HL-60 (cell line): ENCODE measurements at places on chromosomes 16 and 17.
A peak's percentile ranks its signal among the peaks of the same experiment; 100 is the strongest.

DNA sequence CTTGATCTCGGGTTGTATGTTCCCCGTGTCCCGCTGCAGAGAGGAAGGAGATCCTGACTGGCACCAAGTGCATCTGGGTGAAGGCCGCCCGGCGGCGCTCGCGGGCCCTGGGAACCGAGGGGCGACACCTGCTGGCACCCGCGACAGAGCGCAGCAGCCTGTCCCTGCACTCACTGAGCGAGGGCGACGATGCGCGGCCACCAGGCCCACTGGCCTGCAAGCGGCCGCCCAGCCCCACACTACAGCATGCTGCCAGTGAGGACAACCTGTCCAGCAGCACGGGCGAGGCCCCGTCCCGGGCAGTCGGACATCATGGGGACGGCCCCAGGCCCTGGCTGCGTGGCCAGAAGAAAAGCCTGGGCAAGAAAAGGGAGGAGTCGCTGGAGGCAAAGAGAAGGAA, 7.5 kb downstream of the BTBD17 start:
- peak; percentile 64 for DNase-seq

- DNase-seq, result no peak
Observed at GRCh38 chr16:67844497-67844896, 2.2 kb upstream of the NUTF2 start.

GRCh38 chr17:28199115-28199514, 119.9 kb upstream of the TMEM97 start:
- DNase-seq, result peak; percentile 27

GRCh38 chr16:49562228-49562627, 188.6 kb downstream of the C16orf78 start:
- no peak for DNase-seq

DNA sequence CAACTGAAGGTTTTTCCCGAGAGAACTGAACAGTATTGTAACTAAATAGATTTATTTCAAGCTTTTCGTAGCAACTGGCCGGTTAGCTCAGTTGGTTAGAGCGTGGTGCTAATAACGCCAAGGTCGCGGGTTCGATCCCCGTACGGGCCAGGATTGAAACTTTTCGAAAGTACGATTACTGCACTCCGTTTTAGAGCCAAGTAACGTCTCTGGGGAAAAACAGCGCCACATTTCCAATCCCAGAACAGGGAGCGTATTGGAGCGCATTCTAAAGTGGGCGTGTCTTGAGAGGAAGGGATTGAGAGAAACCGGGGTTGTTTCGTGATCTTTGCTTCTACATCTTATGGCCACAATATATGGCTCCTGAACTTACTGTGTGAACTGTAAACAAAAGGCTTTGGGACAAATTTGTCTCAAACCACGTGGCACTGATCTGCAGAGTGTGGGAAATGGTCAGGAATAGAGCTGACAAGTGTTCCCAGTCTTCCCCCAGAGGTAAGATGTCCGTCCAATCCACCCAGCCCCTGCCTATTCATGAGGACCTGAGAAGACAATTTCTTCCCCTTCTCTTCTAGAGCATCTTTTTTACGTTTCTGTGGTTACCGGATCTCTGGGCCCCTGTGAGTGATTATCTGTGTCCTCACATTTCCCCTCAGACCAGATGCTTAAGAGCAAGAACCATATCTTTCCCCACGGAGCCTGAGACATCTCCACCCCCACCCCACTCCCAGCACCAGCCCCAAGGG, 2.3 kb downstream of the BORCS6 start:
- DNase-seq, result peak; percentile 75

DNA sequence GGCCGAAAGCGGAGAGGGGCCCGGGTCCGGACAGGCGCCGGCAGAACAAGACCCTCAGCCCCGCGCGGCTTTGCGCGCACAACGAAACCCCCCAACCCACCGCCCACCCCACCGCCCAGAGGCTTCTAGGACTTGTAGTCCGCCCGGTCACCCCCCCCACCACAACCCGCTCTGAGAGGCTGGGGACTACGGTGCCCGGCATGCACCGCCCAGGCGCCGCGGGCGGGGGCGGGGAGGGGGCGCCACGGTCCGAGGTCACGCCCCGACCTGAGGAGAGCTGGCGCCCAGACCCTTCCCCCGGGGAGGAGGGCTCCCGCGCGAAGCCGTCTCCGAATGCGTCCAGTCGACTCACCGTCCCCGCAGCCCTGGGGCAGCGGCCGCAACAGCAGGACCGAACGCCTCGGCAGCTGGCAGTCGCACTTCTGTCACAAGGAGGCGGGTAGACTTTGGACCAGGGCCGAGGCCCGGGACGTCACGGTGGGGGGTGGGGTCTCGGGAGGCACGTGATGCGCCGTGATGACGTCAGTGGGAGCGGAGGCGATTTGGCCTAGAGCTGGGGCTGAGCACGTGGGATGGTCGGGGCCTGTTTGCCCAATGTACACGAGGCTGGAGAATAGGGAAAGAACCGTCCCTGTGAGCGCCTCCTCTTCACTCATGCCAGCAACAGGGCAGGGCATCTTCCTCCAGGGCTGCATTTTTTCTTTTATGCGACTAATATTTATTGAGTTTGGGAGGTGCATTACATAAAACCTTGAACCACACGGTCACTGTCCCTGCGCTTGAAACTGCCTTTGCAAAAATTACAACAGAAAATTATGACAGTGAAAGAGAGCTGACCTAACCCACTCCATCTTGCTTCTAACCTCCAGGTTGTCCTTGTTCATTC, at the start of gene CDIP1:
Gene CDIP1, minus strand, starts transcription at position 424 of the 886 bp plus-strand sequence. CDS start 24,643 bp downstream, outside the sequence.
- peak; percentile 92 for DNase-seq

DNA sequence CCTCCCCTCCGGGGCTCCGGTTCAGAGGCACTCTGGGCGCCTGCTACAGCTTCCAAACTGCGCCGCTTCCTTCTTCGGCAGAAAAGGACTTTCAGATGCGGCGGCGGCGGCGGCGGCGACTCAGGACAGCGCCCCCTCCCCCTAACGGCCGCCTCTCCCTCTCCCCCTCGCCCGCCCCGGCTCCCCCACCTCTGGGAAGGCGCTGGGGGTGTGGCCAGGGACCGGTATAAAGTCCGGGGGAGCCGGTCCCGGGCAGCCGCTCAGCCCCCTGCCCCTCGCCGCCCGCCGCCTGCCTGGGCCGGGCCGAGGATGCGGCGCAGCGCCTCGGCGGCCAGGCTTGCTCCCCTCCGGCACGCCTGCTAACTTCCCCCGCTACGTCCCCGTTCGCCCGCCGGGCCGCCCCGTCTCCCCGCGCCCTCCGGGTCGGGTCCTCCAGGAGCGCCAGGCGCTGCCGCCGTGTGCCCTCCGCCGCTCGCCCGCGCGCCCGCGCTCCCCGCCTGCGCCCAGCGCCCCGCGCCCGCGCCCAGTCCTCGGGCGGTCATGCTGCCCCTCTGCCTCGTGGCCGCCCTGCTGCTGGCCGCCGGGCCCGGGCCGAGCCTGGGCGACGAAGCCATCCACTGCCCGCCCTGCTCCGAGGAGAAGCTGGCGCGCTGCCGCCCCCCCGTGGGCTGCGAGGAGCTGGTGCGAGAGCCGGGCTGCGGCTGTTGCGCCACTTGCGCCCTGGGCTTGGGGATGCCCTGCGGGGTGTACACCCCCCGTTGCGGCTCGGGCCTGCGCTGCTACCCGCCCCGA, at the start of gene IGFBP4:
Gene IGFBP4, plus strand, starts transcription at position 255 of the 792 bp plus-strand sequence. Its CDS starts 286 bp downstream, at position 541.
- DNase-seq, result peak; percentile 51

GRCh38 chr17:30376621-30377452, 1.9 kb upstream of the CPD start:
- peak; percentile 28 for DNase-seq

- peak; percentile 99 for DNase-seq
Observed at GRCh38 chr17:58330997-58331814, 2.6 kb upstream of the TSPOAP1 start.

GRCh38 chr16:82750068-82750467, 123.3 kb downstream of the CDH13 start:
- no peak for DNase-seq

DNA sequence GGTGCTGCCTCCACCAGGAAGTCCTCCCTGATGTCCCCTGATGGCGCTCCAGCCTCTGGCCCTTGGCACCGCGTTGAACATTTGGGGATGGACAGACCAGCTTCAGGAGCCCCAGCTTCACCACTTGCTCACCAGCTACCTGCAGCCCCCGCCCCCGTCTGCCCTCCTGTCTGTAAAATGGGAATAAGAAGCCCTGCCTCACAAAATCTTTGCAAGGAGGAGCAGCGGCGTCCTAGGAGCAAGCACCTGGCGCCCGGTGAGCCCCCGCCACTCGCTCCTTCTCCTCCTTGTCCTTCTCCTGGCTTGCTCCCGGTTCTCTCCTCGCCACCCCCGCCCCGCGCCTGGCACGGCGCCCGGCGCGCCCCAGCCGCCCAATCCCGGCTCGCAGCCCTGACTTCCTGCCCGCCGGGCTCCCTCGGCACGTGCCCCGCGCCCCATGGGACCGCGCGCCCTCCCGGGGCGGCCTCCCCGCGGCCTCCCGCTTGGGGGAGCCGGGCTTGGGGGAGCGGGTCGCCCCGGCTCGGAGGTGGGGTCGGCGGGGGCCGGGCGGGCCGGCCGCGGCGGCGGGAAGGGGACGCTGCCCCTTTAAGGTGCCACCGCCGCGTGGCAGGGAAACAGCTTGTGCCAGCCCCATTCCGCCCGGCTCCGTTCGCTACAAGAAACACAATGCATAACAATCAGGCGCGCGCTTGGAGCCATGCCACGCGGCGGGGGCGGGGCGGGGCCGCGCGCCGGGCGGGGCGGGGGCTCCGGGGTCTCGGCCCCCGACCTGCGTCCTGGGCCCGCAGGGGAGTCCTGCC, 9.1 kb upstream of the PPP1R1B start:
- DNase-seq, result peak; percentile 59

GRCh38 chr17:50575581-50576210, 15.2 kb downstream of the CACNA1G start:
- no peak for DNase-seq

DNA sequence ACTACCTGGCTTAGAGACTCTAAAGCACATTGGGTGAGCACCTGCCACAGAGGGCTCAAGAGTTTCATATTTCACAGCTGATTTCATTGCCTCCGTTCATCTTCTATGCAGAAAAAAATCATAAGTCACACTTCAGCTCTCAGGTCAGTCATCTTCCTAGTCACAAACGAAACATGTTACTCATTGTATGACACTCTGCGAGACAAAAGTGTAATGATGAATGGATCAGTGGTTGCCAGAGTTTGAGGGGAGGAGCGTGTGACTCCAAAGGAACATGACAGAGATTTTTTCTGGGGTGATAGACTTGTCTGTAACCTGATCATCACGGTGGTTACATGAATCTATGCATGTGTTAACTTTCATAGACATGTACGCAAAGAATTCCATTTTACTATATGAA, 195.2 kb upstream of the CNTNAP4 start:
- DNase-seq, result no peak

GRCh38 chr17:79464318-79465010, 146.4 kb downstream of the RBFOX3 start:
- DNase-seq, result no peak

GRCh38 chr16:85628645-85629044, 15.5 kb downstream of the GSE1 start:
- DNase-seq, result no peak

- no peak for DNase-seq
Observed at GRCh38 chr16:13118091-13118490, 216.7 kb downstream of the SHISA9 start.

- DNase-seq, result no peak
Observed at GRCh38 chr16:11665071-11665491, 3.2 kb upstream of the SNN start.

DNA sequence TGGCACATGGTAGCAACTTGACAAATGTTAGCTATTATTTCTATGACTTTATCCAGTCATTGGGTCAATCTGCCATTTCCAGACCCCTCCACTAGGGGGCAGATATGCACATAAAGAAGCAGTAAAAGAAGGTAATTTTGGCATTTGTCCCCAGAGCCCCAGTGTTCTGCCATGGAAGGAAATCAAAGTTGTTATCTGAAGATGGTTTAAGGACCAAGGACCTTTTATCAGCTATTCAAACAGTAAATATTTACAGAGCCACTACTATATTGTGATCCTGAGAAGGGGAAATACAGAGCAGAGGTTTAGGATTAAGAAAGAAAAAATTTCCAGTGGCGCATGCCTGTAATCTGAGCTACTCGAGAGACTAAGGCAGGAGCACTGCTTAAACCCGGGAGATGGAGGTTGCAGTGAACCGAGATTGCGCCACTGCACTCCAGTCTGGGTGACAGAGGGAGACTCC, 20.0 kb downstream of the TRAF4 start:
- peak; percentile 79 for DNase-seq

GRCh38 chr16:62568926-62569325, 532.7 kb upstream of the CDH8 start:
- no peak for DNase-seq

DNA sequence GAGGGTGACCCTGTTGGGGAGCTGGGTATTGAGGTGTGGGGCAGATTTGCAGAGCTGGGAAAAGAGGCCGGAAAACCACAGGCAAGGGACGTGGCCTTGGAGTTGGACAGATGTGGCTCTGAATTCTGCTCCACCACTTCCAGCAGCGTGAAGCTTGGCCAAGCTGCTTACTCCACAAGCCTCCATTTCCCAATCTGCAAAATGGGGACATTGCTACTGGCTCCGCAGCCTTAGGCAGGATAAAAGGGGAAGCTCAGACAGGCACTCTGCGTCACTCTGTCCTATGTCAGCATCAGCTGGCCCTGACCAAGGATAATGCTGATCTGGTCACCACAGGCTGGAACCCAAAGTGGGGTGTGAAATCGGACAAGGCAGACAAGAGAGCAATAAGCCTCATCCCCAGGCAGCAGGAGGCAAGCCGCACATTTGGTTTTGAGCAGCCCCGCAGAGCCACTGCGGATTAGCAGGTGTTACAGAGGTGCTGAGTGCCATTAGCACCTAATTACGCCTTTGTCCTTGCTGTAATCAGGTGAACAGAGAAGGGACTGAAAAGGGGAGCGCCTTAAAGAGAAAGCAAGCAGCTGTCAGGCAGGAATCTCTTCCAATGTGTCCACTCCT, 54.8 kb downstream of the SDK2 start:
- DNase-seq, result no peak

- DNase-seq, result no peak
Observed at GRCh38 chr16:83769397-83770008, 38.3 kb upstream of the HSBP1 start.

GRCh38 chr16:50992350-50993032, 158.6 kb downstream of the SALL1 start:
- DNase-seq, result no peak

- no peak for DNase-seq
Observed at GRCh38 chr16:84919269-84919668, 92.1 kb downstream of the ZDHHC7 start.

- DNase-seq, result no peak
Observed at GRCh38 chr17:57271821-57272220, 15.5 kb downstream of the MSI2 start.

DNA sequence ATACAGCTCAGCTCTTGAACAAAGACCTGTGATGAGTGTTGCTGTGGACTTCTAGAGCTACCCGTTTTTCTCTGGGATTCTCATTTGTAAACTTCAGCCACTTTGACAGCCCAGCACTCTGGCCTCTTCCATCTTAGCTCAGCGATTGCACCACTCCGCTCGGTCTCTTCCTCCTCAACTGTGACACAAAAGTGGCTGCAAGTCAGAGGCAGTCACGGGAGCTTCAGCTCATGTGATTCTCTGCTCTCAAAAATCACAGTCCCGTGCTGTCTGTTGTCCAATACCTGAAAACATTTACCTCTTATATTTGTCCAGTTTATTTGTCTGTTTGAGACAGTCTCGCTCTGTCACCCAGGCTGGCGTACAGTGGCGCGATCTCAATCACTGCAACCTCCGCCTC, 75.7 kb upstream of the DNAH17 start:
- DNase-seq, result peak; percentile 56
